ENCODE measurements at places on chromosomes 16 and 17. TPM values are rescaled to one million over a fixed set of nuclear protein-coding genes. Genes with fewer than 3 reads are reported as not detected.

The RBFOX1 gene
- total RNA-seq = not detected

The KRTAP4-4 gene
- not detected for total RNA-seq

The KRTAP4-6 gene
- not detected for total RNA-seq

The CHP2 gene
- total RNA-seq = not detected

The TCAP gene
- total RNA-seq = 2.3 TPM

The HSD17B1 gene
- 1.7 TPM for total RNA-seq

The ZNF821 gene
- 7.3 TPM for total RNA-seq

The CEMP1 gene
- 0.50 TPM for total RNA-seq

The UMOD gene
- not detected for total RNA-seq

The ZG16 gene
- not detected for total RNA-seq

DNA sequence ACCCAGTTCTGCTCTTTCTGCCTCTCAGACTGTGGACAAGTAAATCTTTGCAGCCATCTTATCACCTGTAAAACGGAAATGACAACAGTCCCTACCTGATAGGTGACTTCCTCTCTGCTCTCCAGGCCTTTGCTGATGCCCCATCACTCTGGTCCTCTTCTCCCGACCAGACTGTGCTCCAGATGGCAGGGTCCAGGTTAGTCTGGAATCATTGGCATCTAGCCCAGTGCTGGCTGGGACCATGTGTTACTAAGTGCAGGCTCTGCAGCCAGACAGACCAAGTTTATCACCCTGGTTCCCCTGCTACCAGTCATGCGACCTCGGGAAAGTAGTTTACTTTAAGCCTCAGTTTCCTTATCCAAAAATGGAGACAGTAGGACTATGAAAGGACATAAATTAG lies 1.8 kb upstream of the NUBP1 start:
- DNase-seq = peak; percentile 26

GRCh38 chr16:85924675-85925074 lies 25.7 kb downstream of the IRF8 start:
- no peak for DNase-seq

DNA sequence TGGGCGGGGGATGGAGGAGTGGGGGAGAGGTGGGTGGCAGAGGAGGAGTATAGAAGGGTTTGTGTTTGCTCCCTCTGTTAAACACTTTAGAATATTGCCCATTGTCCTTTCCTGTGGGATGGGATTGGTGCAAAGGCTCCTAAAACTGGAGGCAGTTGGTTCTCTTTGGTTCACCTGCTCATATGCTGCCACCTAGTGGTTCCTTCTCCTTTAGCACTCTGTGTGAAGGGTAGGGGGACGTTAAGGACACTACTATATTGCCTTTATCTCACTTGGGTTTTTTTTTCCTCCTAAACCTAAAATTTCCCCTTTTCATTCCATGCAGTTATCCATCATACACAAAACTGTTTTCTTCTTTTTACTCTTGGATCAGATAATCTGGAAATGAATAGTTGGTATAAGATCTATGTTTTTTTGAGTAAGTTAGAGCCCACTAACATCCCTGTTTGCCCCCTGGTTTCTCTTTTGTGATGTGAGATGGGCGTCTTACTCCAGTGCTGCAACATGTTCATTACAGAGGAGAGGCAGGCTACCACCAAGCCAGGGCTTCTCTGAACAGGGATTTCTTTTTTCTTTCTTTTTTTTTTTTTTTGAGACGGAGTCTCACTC lies 23.8 kb downstream of the SNX11 start:
- peak; percentile 71 for DNase-seq

GRCh38 chr16:26765087-26765486 lies 301.6 kb upstream of the C16orf82 start:
- DNase-seq = no peak

- no peak for DNase-seq
These were observed 72.2 kb downstream of the CYLD start for GRCh38 chr16:50814052-50814451.

DNA sequence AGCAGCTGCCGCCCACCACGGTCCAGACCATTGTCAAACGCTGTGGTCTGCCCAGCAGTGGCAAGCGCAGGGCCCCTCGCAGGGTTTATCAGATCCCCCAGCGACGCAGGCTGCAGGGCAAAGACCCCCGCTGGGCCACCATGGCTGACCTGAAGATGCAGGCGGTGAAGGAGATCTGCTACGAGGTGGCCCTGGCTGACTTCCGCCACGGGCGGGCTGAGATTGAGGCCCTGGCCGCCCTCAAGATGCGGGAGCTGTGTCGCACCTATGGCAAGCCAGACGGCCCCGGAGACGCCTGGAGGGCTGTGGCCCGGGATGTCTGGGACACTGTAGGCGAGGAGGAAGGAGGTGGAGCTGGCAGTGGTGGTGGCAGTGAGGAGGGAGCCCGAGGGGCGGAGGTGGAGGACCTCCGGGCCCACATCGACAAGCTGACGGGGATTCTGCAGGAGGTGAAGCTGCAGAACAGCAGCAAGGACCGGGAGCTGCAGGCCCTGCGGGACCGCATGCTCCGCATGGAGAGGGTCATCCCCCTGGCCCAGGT lies 13.0 kb downstream of the SLC52A1 start:
- DNase-seq = no peak

- no peak for DNase-seq
These were observed 22.0 kb upstream of the MRPS23 start for GRCh38 chr17:57871863-57872262.

DNA sequence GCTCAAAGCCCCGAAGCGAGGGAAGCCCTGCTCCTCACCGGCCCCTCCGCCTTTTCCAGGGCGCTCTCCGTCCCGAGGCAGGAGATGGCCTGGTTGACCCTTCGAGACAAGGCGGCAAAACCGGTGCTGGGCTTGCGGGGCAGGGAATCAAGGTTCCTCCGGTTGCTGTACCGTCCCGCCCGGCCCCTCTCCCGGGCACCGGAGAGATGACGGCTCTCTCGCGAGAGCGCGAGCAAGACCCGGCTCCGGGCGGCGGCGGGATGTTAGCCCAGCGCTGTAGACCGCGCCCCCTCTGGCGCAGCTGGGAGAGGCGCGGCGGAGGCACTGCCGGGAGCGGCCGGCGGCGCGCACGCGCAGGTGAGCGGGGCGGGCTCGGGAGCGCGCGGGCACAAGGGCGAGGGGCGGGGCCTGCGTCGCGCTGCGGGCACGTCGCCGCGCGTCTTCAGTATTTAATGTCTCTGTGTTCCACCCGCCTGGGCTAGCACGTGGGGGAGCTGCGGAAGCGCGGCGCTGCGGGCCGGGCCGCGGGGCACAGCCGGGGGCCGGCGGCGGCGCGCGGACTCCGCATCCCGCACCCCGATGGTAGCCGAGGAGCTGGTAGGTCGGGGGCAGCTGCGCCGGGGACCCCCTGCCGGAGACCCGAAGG lies at the start of gene AKAP1:
Gene AKAP1, plus strand, starts transcription at position 445 of the 646 bp plus-strand sequence. CDS start 20,219 bp downstream, outside the sequence.
- DNase-seq = peak; percentile 97

DNA sequence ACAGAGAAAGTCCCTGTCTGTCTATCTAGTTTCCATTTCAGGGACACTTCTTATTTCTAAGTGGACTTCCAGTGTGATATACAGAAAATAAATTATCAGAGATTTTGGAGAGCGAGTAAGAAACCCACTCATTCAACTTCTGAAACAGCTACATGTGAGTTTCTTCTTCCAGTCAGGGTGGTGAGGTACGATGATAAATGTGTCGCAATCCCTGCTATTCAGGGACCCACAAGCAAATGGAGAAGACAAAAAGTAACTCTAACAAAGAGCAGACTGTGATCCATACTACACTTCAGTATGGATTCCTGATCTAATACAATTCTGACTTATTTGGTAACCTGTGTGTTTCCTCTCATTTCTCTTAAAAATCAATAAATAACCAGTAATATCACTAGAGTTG lies 16.8 kb downstream of the CNTNAP4 start:
- DNase-seq = no peak

DNA sequence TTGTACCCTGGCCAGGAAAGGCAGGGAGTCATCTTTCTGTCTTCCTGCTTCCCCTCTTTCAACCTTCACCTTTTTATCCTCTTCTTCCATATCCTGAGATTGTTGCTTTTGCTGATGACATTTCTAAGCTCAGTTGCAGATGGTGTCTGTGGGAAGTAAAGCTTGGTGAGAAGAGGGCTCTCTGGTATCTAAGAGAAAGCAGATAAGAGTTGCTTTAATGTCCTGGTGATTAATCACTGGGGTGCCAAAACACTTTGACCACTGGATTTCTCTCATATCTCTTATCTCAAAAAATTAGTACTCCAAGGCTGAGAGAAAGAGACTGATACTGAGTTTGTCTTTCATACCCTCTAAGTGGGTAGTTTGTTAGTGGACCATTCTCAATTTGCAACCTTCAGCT lies 71.3 kb downstream of the NEUROD2 start:
- no peak for DNase-seq

DNA sequence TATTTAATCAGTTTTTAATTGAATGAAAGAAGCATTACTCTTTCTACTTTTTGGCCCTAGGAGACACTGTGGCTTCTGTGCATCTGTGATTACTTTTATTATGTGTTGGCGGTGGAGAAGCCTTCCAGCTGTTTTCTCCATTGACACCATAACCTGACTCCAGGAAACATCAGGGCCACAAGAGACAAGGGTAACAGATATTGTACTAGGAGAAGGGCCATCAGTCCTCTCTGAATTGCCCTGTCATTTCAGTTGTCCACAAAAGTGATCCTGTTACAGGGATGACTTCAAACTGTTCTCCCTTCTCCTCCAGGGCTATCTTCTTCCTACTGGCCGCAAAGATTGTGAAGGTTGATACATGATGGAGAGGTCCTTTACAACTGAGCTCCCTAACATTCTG lies 14.6 kb downstream of the KRT39 start:
- DNase-seq = no peak

- DNase-seq = no peak
These were observed 27.3 kb upstream of the CBFA2T3 start for GRCh38 chr16:89004209-89004831.

DNA sequence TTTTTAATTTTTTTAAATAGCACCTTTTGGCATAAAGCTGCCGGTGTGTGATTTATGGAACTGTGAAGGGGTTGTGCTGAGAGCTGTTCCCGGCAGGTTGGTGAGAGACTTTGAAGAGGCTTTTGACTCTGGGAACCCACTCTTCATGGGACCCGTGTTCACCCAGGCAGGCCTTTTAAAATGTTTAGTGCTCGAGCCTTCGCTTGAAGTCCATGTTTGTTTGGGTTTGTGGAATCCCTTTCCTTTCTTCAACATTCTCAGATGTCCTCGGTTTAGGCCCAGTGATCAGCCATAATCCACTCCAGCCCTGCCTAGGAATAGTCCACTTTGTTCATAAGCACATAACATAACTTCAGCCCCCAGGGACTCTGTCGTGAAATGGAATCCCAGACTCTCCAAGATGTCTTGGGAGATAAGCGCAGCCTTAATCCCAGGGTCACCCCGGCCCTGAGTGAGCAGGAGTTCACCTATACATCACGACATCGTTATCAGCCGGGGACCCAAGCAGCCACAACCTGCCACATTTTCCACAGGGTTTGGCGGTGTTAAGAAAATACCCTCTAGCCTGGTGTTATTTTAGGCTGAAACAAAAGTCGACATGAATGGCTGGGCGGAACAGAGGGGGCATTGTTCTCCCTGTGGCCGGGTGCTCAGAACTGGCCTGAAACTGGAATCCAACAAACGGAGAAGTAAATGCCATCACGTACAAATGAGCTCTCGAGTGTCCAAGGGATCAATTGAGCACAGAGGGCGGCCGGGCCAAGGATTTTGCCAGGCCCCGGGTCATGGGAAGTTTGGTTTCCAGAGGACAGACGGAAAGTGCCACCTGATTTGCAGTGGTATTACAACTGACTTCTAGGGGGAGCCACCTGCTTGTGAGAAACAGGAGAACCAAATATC lies 145.7 kb upstream of the IRX3 start:
- no peak for DNase-seq

DNA sequence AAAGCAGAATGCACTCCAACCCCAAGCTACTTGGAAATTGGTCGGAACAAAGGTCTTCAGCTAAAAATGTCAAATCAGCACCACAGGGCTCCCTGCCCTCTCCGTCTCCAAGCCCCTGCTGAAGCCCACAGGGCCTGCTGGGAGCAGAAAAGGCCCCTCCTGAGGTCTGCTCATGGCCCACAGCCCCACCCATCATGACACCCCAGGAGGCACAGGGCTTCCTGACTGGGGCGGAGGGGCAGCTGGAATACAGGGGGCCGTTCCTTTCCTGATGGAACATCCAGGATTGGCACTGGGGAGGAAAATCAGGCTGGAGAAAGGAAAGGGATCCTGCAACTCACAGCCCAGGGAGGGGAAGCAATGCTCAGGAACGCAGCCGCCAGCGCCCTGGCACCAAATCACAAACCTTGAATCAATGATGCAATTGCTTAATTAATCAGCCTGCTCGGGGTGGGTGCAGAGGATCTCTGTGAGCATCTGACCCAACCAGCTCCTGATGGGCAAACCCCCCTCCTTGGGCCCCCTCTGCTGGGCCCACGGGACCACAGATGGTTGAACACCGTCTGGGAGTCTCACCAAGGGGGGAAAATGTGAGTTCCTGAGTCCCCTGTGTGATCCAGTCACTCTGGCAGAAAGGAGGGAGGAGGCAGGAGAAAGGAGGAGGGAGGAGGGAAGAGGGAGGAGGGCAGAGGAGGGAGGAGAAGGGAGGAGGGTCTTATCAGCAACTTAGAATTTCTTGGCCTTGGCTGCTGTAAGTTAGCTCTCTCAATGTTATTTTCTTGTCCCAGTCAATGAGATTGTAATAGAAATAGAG lies 155.5 kb downstream of the ZNF423 start:
- DNase-seq = no peak

DNA sequence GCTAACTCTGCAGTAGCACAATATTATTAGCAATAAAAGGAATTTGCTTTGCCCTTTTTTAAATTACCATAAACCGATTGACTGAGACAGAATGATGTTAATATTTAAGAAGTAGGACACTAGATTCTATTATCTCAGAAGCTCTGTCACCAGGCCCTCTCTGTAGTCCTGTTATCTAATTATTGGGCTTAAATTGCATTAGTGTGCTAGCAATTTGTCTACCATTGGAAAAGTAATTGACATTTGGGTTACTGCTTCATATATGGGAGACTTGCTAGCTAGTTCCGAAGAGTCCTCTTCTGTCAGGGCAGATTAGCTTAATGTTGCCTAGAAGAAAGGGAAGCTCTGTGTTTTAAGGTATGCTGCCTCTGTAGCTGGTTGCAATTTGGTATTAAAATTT lies 1107.3 kb upstream of the EEF2KMT start:
- no peak for DNase-seq

GRCh38 chr17:77604301-77604972 lies 354.1 kb upstream of the TNRC6C start:
- no peak for DNase-seq

GRCh38 chr17:79752175-79752574 lies 21.4 kb downstream of the ENPP7 start:
- no peak for DNase-seq

Data from activated naive CD4-positive, alpha-beta T cell treated with anti-CD3 and anti-CD28 coated beads, Interleukin-2, amount 50 U/mL, for 72 hours (primary cell).